Cerebellar nuclear complex (tissue), 1 donor: ENCODE measurements at places on chromosomes 13 and 19.

GRCh38 chr13:113207890-113208420, 514 bp downstream of the PCID2 start:
- no peak for DNase-seq

- DNase-seq: no peak
Observed at GRCh38 chr19:18377026-18377425, 8.9 kb upstream of the GDF15 start.

DNA sequence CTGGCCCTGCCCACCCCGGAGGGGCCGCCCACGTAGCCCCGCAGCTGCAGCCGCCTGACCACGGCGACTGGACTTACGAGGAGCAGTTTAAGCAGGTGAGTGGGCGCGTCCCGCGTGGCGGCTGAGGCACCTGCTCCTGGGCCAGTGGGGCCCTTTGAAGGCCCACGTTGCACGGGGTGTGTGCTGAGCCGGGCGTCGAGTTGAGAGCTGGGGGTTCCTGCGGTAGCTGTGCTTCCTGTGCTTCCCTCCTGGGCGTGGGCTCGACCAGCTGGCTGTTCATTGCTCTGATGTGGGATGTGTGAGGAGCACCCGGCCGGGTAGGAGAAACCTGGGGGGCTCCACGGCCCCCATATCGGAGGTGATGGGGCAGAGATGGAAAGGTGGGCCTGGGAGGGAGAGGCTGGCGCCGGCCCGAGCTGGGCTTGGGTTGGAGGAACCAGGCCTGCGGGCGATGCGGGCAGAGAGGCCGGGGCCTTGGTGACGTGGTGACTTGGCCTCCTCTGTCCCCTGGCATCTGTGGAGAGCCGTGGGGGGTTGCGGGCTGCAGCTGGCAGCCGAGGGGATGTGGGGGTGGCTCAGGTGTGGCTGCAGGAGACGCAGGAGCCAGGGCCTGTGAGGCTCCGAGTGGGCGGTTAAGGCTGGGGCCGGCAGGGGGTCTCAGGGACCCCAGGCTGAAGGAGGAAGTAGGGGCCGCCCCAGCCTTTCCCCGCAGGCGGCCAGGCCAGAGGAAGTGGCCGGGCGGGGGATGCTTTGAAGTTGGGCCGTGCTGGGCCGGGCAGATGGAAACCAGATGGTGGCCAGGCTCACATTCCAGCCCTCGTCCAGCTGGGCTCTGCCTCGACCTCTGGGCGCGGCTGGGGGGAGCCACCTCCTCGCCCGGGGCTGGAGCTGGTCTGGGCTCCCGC, 7.1 kb downstream of the ARID3A start:
- no peak for DNase-seq

DNA sequence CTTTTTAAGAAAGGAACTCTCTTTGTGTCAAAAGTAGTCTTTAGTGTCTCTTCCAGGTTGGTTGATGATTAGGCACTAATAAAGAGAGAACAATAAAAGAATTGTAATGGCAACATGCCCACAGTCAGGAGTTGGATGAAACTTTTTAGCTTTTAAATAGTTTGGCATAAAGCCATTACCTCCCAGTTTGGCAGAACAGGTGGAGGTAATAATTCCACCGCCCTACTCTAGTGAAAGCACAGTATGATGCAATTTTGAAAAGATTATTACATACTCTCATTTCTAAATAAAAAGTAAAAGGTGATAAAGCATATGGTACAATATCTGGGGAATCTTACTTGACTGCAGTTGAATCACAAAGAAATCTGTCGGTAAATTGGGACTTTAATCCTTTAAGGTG, 497.6 kb downstream of the SUCLA2 start:
- DNase-seq: no peak

DNA sequence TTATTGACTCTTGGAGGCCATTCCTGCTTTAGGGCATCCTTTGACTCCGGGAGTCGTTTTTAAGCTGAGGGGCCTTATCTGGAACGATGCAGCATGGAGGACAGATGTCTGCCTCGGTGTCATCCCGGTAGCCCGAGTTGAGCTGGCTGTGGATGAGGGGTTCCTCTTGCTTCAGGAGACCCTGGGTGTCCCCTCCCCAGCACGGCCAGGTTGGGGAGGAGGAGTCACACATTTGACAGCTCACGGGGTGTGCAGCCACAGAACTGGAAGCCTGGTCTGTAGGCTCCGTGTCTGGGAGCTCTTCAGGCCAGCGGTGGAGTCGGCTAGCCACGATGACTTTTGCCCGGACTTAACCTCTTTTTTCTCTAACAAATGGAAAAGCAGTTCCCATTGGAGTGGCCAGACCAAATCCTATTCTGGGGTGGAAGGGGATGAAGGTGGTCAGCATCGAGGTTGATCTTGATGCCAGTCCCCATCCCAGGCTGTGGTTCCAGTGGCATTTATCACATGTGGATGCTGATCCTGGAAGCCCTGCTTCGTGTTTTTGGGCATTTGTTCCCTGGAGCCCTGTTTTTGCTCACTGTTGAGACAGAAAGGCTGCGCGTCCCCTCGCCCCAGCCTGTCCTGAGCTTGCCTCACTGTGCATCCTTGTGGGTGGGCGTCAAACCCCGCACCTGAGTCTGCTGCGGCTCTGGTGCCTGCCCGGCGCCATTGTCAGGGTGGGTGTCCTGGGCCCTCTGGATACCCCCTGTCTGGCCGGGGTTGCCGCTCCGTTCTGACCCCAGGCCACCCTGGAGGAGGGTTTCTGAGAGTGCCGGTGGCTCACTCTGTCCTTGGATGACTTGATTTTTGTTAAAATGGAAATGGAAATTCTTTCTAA, 12.0 kb downstream of the TFDP1 start:
- no peak for DNase-seq

GRCh38 chr13:45372189-45373161, 31.5 kb upstream of the TPT1 start:
- no peak for DNase-seq

GRCh38 chr13:37364007-37364406, 234.6 kb downstream of the POSTN start:
- DNase-seq: no peak

GRCh38 chr13:30857018-30857417, 49.1 kb upstream of the MEDAG start:
- DNase-seq: no peak

- no peak for DNase-seq
Observed at GRCh38 chr13:105291987-105292386, 1243.5 kb downstream of the EFNB2 start.

DNA sequence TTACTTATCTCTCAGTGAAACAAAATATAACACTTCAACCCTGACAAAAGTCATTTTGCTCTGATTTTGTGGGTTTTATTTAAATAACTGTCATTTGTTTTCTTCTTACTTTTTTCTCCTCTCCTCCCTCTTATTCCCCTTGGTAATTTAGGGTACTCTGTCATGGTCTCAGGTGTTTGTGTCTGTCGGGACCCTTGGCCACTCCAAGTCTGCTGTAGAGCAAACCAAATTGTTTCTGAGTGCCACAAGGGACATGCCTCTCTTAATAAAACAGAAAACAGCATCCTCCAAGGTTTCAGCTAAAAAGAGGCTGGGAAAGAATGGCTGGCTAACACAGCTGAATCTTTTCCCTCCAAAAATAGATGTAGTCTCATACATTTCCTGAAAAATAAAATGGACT, 573.1 kb upstream of the KLF12 start:
- no peak for DNase-seq

GRCh38 chr13:108104736-108105135, 110.6 kb downstream of the LIG4 start:
- no peak for DNase-seq

DNA sequence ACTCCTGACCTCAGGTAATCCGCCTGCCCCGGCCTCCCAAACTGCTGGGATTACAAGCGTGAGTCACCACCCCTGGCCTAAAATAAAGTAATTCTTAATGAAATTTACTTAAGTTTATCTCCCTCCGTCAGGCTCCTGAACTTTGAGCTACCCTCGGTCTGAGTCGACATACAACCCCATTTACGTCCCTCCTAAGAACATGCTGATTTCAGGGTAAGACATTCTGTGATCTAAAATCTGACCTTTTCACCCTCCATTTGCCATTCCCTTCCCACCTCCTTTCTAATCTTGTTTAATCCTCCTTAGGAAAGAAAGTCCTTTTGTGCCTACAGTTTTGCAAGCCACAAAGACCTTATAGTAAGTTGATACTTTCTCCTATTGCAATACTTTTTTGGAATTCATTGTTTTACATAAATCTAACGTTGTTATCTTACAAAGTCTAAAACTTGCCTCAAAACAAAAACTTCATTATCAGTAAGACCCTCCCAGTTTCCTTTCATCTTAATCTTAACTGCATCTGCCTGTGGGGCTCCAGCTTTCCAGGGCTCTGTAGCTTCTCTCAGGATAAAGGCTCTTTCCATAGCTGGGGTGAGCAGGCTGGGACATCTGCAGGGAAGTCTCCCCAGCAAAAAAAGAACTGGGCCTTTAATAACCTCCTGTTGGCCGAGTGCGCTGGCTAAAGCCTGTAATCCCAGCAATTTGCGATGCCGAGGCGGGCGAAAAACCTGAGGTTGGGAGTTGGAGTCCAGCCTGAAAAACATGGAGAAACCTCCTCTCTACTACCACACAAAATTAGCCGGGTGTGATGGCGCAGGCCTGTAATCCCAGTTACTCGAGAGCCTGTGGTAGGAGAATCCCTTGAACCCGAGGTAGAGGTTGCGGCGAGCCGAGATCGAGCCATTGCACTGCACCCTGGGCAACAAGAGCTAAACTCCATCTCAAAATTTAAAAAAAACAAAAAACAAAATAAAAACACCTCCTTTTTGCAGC, 143.1 kb downstream of the ZNF737 start:
- DNase-seq: no peak

DNA sequence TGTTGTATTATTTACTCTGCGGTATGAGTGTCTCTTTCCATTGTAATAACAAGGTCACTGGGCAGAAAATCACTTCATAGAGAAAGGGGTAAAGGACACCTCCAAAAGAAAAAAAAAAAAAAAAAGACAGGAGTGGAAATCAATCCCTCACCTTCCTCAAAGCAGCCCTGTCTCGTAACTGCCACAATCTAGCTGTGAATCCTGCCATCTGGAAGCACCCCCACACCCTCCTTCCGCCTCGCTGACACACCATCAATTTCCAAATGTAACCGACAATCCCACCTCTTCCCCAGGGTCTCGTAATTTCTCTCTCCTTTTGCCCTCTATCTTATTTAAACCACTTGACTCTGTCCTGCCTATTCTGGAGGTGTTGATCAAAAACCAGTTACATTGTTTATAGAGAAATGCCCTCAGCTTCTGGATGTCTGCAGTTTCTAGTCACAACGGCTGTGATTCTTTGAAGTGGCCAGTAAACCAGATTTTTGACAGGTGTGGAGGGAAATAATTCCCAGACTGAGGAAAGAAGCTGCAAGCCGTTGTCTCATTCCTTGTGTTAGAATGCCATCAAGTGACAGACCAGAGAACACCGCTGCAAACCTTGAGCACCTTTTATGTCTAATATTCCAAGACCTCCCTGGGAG, 9.1 kb upstream of the POP4 start:
- DNase-seq: no peak

DNA sequence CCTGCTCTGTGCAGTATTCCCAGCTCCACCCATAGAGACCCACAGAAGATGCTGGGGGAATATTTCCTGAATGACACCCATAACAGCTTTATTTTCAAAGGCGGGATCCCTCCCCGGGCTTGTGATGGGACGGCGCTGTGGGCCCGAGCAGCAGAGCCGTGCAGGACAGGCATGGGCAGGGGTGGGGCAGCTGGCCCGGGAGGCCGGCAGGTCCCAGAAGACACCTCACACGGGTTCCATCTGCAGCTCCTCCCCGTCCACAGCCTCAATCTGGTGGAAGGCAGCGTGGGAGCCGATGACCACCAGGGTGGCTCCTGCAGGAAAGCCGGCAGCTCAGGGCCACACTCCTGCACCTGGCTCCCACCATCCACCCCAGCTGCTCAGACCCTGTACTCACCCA, 2.5 kb downstream of the RABAC1 start:
- DNase-seq: no peak

DNA sequence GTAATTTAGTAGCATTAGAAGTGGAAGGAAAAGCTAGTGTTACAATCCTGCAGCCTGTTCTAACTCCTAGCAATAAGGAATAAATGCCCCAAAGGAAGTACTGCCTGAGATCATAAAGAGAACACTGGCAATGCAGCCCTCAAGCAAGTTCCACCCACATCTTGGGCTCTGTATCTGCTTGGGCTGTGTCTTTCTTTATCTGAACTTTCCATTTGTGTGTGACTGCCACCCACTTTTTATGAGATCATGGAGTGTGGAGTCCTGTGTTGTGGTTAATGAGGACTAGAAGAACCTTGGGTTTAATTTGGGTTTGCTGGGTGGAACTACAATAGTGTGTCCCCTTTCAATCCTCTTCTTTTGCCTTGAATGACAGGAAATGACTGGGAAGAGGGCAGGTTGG, 38.2 kb downstream of the RFXAP start:
- no peak for DNase-seq

DNA sequence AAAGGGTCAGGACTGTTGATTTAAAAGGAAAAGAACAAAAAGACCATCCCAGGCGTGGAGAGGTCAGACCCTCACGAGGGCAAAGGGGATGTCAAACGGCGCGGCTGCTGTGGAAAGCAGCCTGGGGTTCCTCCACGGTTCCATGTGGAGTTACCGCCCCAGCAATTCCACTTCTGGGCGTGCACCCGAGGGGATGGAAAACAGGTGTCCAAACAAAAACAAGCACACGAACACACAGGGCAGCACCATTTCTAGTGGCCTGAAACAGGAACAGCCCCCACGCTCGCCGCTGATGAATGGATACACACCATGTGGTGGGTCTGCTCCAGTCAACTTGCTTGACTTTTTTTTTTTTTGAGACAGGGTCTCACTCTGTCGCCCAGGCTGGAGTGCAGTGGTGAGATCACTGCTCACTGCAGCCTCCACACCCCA, 11.2 kb downstream of the AP3D1 start:
- no peak for DNase-seq

DNA sequence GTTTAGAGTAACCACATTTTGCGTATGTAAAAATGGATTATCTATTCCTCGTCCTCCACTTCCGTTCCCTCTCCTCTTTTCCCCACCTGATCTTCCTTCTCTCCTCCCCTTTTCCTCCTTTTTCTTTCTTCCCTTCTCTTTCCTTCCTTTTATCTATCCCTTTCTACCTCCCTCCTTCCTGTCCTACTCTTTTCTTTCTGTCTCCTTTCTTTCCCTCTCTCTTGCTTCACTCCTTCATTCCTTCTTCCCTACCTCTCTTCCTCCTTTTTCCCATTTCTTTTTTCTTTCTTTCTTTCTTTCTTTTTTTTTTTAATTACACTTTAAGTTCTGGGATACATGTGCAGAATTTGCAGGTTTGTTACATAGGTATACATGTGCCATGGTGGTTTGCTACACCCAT, 688.4 kb upstream of the GPC6 start:
- DNase-seq: no peak

DNA sequence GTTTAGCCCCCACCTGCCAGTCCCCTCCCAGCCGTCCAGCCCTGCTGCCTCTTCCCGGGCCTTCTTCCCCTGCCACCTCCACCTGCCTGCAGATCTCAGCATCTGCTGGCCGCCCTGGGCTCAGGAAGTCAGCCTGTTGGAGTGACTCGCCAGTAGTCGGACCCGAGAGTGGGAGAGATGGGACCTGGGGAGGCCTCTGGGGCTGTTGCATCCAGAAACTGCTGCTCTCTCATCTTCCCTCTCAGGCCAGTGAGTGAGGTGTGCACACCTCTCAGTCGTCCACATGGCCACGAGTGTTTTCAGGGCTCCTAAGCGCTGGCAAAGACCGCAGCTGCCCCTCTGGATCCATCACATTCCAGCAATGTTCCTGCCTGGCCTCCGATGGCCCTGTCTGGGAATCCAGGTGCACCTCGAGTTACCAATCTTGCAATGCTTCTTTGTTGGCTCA, 151.8 kb upstream of the SOX1 start:
- DNase-seq: no peak
